ENCODE measurements at places on chromosomes 13 and 19. TPM values are rescaled to one million over a fixed set of nuclear protein-coding genes. Genes with fewer than 3 reads are reported as not detected.

DNA sequence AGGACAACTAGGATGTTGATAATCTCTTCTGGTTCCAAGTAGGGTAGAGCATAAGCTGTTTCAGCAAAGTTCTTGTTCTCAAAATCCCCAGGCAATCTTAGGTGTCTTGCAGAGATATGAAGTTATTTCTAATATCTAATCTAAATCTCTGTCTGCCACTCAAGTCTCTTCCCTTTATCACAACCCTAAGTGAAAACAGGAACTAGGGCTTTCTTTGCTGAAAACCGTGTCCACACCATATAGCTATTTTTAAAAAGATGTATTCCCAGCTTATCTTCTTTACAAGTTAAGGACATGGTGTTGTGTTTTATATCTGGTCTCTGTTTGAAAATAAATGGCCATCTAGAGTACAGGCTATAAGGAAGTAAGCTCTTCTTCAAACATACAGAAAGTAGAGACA is 11.3 kb upstream of the RNASEH2B start:
- no peaks in the 10 kb centered on the region for H3K27me3 ChIP-seq
- no peak overlapping the region for H3K4me3 ChIP-seq
- peaks cover 5% of the 10 kb centered on the region for H3K4me1 ChIP-seq
- no peaks in the 10 kb centered on the region for H3K36me3 ChIP-seq
- no peak overlapping the region for H3K27ac ChIP-seq

FCHO1 gene
- total RNA-seq = 56.1 TPM

- no peaks in the 10 kb centered on the region for H3K36me3 ChIP-seq
- no peaks in the 10 kb centered on the region for H3K27me3 ChIP-seq
- H3K27ac ChIP-seq = no peak overlapping the region
- no peak overlapping the region for H3K4me3 ChIP-seq
- no peaks in the 10 kb centered on the region for H3K4me1 ChIP-seq
- no peak for DNase-seq
Observed at GRCh38 chr13:86193281-86193680, 394.1 kb upstream of the SLITRK6 start.

DNA sequence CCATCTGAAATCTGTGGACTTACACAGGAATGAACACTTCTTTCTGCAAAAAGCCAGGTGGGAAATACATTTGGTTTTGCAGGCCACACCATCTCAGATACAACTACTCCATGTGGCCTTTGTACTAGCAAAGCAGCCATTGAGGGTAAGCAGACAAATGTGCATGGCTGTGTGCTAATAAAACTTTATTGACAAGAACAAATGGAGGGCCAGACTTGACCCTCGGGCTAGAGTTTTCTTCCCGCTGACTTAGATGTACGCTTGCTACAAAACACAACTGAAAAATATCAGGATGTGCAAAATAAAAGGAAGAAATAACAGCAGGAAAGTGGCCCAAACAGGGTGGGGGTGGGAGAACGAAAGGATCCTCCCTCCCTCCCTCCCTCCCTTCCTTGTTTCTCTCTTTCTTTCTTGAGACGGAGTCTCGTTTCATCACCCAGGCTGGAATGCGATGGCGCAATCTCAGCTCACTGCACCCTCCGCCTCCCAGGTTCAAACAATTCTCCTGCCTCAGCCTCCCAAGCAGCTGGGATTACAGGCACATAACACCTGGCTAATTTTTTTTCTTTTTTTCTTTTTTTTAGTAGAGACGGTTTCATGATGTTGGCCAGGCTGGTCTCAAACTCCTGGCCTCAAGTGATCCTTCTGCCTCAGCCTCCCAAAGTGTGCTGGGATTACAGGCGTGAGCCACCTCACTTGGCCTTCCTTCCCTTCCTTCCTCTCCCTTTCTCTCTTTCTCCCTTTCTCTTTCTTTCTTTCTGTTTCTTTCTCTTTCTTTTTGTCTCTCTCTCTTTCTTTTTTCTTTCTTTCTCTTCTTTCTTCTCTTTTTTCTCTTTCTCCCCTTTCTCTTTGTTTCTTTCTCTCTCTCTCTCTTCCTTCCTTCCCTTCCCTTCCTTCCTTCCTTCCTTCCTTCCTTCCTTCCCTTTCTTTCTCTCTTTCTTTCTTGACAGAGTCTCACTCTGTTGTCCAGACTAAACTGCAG is 29.3 kb downstream of the CCL25 start:
- H3K36me3 ChIP-seq = no peaks in the 10 kb centered on the region
- DNase-seq = no peak
- H3K27me3 ChIP-seq = no peaks in the 10 kb centered on the region
- no peak overlapping the region for H3K27ac ChIP-seq
- no peak overlapping the region for H3K4me3 ChIP-seq

DNA sequence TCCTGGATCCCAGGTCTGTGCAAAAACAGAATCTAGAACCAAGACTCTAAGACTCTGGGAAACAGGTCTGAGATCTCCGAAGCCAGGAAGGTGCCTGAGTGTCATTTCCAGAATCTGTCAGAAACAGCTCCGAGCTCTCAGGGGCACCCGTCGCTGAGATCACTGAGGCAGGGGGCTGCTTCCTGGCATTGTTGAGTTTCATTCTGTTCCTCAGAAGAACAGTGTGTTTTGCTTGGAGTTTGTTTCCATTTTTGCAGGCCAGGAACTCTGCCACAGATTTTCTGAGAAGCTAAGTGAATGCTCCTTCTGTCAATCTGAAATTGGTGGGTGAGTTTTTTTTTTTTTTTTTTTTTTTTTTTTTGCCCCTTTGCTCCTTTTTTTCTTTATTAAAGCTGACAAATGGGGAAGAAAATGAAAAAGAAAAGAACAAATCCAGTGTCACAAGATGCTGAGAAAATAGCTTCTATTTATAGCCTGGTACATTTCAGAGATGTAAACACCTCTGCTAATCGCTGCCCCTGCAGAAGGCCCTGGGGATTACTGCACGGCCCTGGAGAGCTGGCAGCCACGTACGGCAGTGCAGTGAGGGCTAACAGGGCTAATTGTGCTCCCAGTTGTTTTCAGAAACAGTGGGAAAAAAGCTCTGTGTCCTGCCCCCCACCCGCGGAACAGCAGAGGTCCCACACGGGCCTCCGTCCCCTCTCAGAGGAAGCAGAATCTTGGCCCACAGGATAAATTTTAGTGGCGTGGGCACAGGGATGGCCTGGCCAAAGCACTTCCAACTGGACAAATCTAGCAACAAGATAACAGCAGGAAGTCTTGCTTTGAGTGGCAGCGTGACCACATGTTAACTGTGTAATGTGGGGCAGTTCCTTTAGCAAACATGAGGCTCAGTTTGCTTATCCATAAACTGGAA is 237.6 kb upstream of the IRS2 start:
- DNase-seq = no peak
- no peaks in the 10 kb centered on the region for H3K27me3 ChIP-seq
- H3K27ac ChIP-seq = no peak overlapping the region
- no peaks in the 10 kb centered on the region for H3K4me1 ChIP-seq
- H3K36me3 ChIP-seq = no peaks in the 10 kb centered on the region

GRCh38 chr13:32134241-32135055 is 102.9 kb downstream of the FRY start:
- H3K27me3 ChIP-seq = no peaks in the 10 kb centered on the region
- no peak for DNase-seq
- H3K4me3 ChIP-seq = no peak overlapping the region
- no peak overlapping the region for H3K27ac ChIP-seq

DNA sequence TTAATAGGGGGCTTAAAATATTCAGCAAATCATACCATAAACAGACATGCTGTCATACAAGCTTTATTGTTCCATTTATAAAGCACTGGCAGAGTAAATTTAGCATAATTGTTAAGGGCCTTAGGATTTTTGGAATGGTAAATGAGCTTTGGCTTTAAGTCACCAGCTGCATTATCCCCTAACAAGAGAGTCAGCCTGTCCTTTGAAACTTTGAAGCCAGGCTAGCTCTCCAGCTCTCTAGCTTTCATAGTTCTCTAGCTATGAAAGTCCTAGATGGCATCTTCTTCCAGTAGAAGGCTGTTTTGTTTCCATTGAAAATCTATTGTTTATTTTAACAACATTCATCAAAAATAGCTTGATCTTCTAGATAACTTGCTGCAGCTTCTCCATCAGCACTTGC is 420.8 kb upstream of the GPC6 start:
- no peak overlapping the region for H3K4me3 ChIP-seq
- H3K27me3 ChIP-seq = no peaks in the 10 kb centered on the region
- DNase-seq = no peak
- H3K27ac ChIP-seq = no peak overlapping the region

Measured in natural killer cell (primary cell).